GM12878 (cell line): ENCODE measurements at places on chromosomes 7 and 10. TPM values are rescaled to one million over a fixed set of nuclear protein-coding genes. Genes with fewer than 3 reads are reported as not detected.

SNCG gene
- total RNA-seq: 0.33 and 0.35 TPM in 2 replicates

GIMAP5 gene
- total RNA-seq: 4.5 and 5.6 TPM in 2 replicates

DNA sequence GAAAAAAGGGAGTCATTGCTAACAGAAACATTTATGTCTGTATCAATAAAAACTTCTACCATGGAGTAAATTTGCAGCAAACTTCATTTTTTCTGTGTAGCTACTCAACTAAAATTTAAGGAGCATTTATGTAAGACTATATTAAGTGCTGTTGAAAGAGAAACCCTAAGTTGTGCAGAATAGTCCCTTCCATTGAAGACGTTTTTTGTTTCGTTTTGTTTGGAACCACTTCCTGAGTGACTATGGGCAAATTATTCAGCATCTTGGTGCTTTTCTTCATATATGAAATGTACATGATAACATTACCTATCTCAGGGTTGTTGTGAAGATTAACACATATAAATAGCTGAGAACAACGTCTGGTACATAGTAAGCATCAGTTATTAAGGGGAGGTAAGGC is 24.3 kb downstream of the SEM1 start:
- DNase-seq: no peak

DNA sequence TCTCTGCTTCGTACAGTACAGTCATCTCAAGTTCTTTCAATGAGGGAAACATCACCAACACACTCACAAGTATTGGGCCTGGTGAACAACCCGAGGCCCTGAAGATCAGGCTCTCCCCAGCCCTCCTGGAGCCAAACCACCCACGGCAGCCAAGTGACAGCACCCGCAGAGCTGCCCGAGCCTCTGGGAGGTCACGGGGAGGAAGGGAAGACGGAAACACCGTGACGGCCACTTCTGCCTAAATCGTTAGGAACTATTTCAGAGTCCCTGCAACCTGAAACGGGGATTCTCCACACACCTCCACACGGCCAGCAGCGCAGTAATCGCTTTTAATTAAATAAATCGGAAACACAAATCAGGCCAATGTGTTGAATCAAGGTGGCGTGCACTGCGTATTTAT is 222.6 kb downstream of the MAD1L1 start:
- DNase-seq: no peak

- DNase-seq: no peak
Observed at GRCh38 chr10:87875929-87876571, 12.6 kb downstream of the PTEN start.

DNA sequence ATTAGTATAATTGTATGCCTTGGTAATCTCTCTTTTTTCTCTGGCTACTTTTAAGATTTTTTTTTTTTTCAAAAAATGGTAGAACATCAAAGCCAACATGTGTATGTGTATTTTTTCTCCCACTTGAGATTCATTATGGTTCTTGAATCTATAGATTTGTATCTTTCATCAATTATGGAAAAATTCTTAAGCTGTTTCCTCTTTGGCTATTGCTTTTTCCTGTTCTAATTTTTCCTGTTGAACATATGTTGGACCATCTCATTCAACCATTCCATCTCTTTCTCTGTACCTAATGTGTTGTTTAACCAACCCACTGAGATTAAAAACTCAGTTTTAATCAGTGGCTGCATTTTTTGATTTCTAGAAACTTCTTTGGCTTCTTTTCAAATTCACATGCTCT is 107.2 kb downstream of the HECTD2 start:
- DNase-seq: no peak

DNA sequence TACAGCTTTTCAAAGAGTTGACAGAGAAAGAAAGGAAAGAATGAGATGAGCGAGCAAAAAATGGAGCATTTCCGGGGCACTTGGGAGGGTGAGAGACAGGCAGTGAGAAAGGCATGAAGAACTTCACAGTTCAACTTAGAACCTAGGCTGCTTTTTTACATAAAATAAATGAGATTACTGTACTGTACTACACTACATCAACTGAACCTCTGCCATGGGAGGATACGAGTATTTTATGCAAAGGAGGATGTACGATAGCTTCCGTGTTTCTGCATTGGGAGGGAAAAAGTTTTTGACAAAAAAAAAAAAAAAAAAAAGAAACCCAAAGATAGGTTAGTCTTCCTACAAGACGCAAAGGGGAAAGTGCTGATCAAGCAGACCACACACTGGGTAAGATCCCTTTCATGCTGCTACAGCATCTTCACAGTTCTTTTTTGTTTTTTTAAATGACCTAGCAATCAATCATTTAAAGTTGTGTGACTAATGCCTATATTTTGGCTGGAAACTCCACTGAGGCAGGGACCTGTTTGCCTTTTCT is 88.0 kb downstream of the RAPGEF5 start:
- DNase-seq: no peak

ACADSB gene
- total RNA-seq: 23.5 and 24.0 TPM in 2 replicates

- DNase-seq: no peak
Observed at GRCh38 chr7:121448429-121448828, 52.3 kb upstream of the FAM3C start.

BHLHA15 gene
- 2.4 and 3.0 TPM in 2 replicates for total RNA-seq

GPRIN2 gene
- 0.13 TPM in 1 of 2 replicates, not detected in the other for total RNA-seq

- no peak for DNase-seq
Observed at GRCh38 chr7:88922944-88923343, 127.4 kb upstream of the TEX47 start.

- DNase-seq: no peak
Observed at GRCh38 chr7:159064816-159065510, 79.7 kb downstream of the VIPR2 start.

TLX1 gene
- not detected in 2 replicates for total RNA-seq
